ENCODE measurements at places on chromosomes 1 and 21. TPM values are rescaled to one million over a fixed set of nuclear protein-coding genes. Genes with fewer than 3 reads are reported as not detected.

- DNase-seq: no peak
Measured at GRCh38 chr1:233393926-233394680, 66.6 kb downstream of the MAP3K21 start.

DNA sequence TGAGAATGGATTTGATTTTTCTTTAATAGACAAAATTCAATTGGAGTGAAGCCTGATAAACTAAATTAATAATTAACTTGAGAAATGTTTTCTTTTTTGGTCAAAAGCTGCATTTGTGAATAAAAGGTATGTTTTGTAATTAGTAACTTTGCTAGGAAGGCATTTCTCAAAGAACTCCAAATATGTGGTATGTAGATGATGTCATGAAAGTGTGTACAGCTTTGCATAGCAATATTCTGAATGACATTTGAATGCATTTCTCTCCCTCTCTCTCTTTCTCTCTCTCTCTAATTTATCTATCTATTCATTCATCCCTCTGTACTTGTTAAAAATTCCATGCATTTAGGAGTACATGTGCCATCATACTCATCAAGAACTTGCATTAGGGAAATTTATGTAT is 109.1 kb upstream of the ADAMTS5 start:
- no peak for DNase-seq

DNA sequence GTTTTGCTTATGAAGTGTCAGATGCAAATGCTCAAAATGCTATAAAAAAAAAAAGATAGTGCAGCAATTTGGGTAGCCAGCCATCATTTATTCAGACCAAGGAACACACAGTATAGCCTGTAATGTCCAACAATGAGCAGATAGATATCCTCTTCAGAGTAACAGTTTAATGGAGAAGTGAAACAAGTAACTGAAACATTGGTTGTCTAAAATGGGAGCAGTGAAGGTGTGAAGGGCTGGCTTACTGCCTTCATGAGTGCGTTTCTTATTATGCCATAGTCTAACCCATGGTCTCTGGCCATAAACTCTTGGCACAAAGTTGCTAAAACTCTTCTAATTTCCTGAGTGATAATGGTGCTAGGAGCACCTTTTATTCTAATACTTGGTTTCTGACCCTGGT is 11.4 kb downstream of the RGS5 start:
- DNase-seq: no peak

DNA sequence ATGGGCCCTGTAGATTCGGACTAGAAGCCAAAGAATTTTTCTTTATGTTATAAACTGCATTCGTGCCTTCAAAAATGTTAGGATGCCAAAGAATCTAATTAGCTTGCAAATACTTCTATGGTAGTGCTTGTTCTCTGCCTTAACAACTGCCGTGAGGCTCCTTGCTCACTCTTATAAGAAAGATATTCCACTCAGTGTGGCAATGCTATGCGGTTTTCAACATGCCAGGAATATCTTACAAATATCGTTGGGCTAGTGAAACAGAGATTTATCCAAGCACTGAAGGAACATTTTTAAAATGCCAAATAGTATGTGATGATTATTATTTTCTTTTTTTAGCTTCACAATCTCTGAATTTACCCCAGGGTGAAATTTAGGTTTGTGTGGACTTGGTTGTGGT is 198.2 kb downstream of the GREM2 start:
- no peak for DNase-seq

- no peak for DNase-seq
Measured at GRCh38 chr1:185453496-185454192, 136.6 kb upstream of the IVNS1ABP start.

- DNase-seq: no peak
Measured at GRCh38 chr1:66745451-66745850, 6.8 kb upstream of the DYNLT5 start.

GRCh38 chr1:112461200-112461871 is 47.4 kb upstream of the WNT2B start:
- DNase-seq: no peak

GRCh38 chr1:159827549-159827948 is 876 bp downstream of the SLAMF8 start:
- no peak for DNase-seq

GRCh38 chr1:87129038-87129437 is 199.6 kb upstream of the LMO4 start:
- DNase-seq: no peak

DNA sequence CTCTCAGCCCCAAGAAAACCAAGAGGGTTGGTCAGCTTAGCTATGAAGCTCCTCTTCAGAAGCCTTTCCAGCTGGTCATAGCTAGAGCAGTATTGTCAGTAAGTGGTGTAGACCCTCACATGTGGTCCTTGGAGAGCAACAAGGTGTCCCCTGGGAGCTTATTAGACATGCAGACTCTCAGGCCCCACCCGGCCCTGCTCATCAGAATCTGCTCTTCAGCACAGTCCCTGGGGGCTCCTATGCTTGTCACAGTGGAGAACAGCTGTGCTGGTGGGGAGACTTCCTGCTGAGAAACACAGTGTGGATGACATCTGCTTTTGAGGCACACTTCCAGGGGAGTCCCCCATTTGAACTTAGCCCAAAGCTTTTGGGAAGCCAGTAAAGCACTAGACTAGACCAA is 21.9 kb upstream of the NEK2 start:
- no peak for DNase-seq

- DNase-seq: no peak
Measured at GRCh38 chr1:38656726-38657125, 202.8 kb downstream of the RRAGC start.

DNA sequence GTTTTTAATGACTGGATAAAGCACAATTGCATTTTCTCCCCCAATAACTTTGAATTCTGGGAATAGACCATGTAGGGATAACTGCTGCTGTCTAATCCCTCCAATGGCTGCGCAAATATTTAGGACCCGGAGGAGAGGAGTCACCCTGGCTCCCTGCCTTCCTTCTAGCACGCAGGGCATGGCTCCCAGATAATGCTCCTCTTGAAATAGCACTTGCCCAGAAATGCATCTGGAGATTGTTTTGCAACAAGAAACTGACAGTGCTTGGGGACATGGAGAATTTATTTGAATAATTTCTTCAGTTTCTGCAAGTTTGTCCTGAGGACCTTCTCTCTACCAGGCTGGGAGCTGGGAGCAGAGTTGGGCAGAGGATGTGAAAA is 83.5 kb downstream of the MAN1C1 start:
- no peak for DNase-seq

DNA sequence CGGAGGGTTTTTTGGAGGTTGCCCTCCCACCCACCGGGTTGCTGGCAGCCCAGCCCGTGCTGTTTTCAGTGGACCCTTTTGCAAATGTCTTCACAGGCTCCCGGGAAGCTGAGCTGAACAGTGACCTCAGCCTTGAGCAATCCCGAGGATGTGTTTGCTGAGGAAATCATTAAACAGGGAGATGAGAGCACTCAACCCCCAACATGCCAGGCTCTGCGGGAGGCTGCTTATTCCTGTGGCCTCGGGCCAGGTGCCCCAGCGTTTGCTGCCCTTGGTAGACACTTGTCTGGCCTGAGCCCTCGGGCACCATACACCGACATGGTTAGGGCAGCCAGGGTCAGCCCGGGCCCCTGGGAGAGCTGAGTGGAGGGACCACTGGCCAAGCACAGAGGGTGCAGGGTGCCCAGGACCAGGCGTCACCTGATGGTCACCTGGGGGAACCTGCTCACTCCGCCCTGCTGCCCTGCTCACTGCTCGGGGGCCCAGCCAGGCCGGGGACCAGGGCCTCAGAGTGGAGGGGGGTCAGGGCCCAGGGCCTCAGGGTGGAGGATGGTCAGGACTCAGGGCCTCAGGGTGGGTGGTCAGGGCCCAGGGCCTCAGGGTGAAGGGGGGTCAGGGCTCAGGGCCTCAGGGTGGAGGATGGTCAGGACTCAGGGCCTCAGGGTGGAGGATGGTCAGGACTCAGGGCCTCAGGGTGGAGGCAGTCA is 42.5 kb upstream of the POFUT2 start:
- DNase-seq: peak; percentile 96

DNA sequence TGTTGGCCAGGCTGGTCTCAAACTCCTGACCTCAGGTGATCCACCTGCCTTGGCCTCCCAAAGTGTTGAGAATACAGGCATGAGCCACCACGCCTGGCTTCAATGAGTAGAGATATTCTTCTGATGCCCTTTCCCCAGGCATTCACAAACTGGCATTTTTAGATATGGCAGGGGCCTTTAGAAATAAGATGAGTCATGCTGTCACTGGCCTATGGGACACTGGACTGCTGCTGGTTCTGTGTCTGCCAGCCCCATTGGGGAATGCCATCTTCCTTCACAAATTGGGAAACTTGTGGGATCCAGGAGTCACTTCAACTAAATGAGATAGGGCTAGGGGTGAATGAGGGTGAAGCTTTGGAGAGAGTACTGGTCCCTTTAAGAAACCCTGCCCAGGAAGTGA is 16.0 kb downstream of the KLHDC8A start:
- no peak for DNase-seq

DNA sequence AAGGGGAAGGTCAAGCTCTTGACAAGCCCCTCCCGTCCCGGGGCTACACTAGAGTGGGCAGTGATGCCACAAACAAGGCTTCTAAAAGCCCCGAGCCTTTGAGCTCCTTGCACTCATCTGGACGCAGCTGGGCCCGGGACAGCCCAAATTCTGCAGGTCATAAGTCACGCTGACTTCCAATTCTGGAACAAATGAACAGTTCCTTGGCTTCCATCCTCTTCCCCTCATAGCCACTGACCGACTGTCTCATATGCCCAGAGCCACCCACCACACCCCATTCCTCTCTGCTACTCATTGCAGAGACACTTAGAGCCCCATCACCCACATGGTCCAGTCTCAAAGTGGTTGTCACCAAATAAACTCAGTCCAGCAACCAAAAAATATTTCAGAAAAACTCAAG is 32.8 kb upstream of the PRELP start:
- DNase-seq: no peak

- no peak for DNase-seq
Measured at GRCh38 chr1:24363994-24364393, 44.8 kb downstream of the GRHL3 start.

DNA sequence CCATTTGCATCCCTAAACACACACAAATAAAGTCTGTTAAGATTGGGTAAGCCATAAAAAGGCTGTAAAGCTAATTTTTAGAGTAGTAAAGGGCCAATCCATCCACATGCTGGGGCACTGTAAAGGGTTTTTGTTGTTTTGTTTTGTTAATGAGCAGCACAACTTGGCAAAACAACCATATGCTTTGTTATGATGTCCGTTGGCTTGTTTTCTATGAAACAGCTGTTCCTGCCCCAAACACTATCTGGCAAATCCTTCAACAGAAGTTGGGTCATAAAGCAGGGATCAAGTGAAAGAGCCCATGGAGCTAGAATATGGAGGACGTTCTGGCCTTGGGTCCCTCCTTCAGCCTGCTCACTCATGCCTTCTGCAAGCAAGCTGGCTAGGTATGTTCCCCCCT is 183.6 kb downstream of the APP start:
- no peak for DNase-seq

DNA sequence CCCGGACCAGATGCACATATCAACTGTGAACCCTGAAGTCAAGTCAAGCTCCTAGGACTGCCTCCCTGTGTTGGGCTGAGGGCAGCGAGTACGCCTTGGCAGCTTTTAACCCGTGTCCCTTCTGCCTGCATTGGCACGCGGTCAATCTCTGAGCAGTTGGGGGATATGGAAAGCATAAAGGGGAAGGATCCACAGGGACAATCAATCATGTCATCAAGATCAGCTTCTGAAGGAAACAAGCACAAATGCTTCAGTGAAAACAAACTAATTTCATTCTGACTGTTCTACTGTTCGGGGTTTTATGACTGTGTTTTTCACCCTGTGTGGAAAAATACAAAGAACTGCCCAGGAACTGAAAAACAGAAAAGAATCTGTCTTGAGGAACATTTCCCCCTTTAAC is 106.2 kb downstream of the RUNX1 start:
- DNase-seq: no peak

DNA sequence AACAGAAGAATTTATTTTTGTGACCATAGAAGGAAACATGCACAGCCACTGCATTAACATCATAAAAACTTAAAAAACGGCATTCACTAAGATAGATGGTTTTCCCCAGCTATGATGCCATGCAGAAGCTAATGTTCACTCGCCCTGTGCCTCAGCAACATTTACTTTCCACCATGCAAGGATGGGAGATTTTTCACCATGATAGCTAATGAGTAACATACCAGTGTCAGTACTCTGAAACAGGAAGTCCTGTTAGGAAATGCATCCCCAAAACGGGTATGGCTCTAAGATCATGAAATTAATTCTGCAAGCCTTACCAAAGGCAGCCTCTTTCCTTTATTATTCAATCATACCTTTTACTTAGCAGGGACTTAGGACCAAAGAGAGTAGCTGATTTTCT is 17.5 kb upstream of the VAMP3 start:
- DNase-seq: no peak

- DNase-seq: peak; percentile 86
Measured at GRCh38 chr1:39825432-39825941, 36.8 kb upstream of the BMP8B start.

- DNase-seq: no peak
Measured at GRCh38 chr1:164728719-164729118, 169.7 kb downstream of the PBX1 start.

DNA sequence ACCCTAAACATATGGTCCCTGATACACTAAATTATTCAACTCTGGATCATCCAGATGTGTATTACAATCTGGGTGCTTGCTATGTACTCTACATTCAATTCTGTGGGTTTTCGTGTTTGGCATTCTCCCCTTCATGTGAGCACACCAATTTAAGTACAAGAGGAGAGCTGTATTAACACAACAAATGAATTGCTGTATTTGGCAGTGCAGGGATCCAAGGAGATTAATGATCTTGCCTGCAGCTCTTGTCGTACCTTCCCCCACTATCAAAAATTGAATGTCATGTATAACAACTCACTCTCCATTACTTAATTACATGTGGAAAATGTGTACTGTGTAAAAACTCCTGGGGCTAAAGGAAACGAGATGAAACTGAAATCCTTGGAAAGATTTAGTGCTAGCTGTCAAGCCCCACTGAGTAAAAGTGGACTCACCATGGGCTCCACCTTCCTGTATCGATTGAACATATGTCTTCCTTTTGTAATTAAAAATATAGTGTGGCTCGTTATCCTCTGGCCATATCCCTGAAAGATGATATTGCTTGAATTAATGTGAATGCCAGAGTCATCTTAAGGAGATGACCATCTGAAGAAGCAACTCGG is 172.2 kb upstream of the L1TD1 start:
- DNase-seq: no peak

GRCh38 chr1:196538473-196538872 is 69.8 kb downstream of the KCNT2 start:
- no peak for DNase-seq

- DNase-seq: no peak
Measured at GRCh38 chr21:17709266-17709611, 96.5 kb upstream of the BTG3 start.

The GPATCH3 gene
- polyA plus RNA-seq: 14.7 TPM

The FALEC gene
- polyA plus RNA-seq: 0.31 TPM

The RBM11 gene
- 2.2 TPM for polyA plus RNA-seq

The CDK11A gene
- 21.1 TPM for polyA plus RNA-seq

The PDC gene
- 0.25 TPM for polyA plus RNA-seq

The CYP4A11 gene
- polyA plus RNA-seq: 0.13 TPM

The PPIAL4G gene
- 0.04 TPM for polyA plus RNA-seq

The LMX1A gene
- polyA plus RNA-seq: 1.3 TPM

The P3H1 gene
- polyA plus RNA-seq: 23.2 TPM

The CBR3 gene
- polyA plus RNA-seq: 2.4 TPM

The MORN1 gene
- polyA plus RNA-seq: 10.3 TPM

The ARHGEF16 gene
- 39.7 TPM for polyA plus RNA-seq

The SPOCD1 gene
- polyA plus RNA-seq: 1.2 TPM

The C1orf21 gene
- 59.4 TPM for polyA plus RNA-seq

Data from large intestine (tissue), 12 donors.